ENCODE measurements at places on chromosomes 13 and 19. TPM values are rescaled to one million over a fixed set of nuclear protein-coding genes. Genes with fewer than 3 reads are reported as not detected.
A peak's percentile ranks its signal among the peaks of the same experiment; 100 is the strongest.

Gene SIGLEC8
- 0.92 TPM for total RNA-seq

Gene FPR2
- 0.92 TPM for total RNA-seq

Gene SSC5D
- total RNA-seq: 10.5 TPM

GRCh38 chr19:45363861-45364459 lies 6.4 kb downstream of the ERCC2 start:
- no peaks in the 10 kb centered on the region for H3K27me3 ChIP-seq
- no peaks in the 10 kb centered on the region for H3K36me3 ChIP-seq
- H3K4me3 ChIP-seq: no peak overlapping the region

GRCh38 chr19:12952488-12953137 lies 4.4 kb downstream of the GADD45GIP1 start:
- peak overlapping the region; percentile 11 for H3K27ac ChIP-seq
- no peak for DNase-seq
- no peaks in the 10 kb centered on the region for H3K36me3 ChIP-seq
- peaks cover 5% of the 10 kb centered on the region for H3K4me1 ChIP-seq
- no peaks in the 10 kb centered on the region for H3K27me3 ChIP-seq
- no peak overlapping the region for H3K4me3 ChIP-seq
